ENCODE measurements at places on chromosomes 11 and 22.

DNA sequence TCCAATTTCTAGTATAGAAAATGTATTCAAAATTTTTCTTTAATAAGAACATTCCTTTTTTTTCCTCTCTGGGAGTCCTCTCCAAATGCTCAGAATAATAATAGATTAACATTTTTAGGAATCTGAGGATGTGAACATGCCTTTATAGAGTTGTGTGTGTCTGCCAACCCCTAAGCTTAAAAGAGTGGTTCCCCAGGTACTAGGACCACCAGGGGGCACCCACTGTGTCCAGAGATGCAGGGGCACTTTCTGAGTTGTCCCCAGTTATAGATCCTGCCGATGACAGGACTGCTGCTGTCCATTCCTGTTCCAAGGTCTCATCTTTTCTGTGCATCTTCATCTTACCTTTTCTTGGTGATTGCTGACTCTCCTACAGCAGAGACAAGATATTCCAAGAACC lies 27.0 kb upstream of the MICAL2 start:
- no peak for DNase-seq

GRCh38 chr11:112459001-112459400 lies 198.3 kb upstream of the PLET1 start:
- DNase-seq = no peak

- no peak for DNase-seq
These were observed 1.6 kb downstream of the LRRN4CL start for GRCh38 chr11:62687508-62688396.

DNA sequence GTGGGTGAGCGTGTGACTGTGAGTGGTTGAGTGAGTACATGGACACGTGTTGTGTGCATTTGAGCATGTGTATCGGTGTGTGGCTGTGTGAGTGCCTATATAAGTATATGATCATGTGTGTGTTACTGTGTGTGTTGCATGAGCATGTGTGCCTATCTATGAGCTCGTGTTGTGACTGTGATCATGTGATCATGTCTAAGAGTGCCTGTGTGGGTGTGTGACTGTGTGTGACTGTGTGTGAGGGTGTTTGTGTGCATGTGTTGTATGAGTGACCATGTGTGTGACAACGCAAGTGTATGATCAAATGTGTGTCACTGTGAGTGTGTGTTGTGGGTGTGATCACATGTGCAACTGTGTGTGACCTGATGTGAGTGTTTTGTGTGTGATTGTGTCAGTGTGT lies 88.8 kb downstream of the UBASH3B start:
- DNase-seq = no peak

DNA sequence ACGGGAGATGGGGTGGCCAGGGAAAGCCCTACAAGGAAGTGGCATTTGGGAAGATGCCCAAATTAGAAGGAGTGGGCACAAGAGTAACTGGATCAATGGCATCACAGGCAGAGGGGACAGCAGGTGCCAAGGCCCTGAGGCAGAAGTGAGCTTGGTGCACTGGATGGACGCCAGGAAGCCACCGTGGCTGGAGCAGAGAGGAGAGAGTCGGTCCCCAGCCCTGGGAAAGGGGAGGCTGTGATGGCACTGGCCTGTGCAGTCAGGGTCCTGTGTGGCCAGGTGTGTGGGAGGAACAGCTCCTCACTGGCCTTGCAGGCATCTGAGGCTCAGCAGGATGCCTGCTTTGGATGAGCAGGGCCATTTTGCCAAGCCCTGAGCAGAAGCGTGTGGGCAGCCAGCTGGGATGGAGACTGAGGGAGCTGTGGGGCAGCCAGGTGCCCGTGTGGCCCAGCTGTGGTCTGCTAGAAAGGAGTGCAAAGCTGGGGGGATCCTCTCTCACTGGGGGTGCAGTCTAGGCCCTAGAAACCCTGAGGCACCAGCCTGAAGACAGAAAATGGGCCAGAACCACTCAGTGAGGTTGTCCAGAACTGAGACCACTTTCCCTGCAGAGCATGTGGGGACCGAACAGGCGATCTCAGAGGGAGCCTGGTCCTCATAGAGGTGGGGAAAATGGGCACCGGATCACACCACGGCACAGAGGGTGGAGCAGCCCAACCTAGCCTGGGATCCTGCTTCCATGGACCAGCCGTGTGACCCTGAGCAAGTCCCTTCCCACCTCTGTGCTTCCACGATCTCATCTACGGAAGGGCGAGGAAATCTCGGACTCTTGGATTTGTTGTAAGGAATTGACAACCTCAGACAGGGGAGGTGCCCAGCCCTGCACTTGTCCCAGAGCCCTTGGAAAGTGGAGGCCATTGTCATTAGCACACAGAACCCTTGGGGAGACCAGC lies 78.6 kb upstream of the RTL6 start:
- DNase-seq = no peak

- no peak for DNase-seq
These were observed 160.1 kb downstream of the SWAP70 start for GRCh38 chr11:9823887-9824385.

DNA sequence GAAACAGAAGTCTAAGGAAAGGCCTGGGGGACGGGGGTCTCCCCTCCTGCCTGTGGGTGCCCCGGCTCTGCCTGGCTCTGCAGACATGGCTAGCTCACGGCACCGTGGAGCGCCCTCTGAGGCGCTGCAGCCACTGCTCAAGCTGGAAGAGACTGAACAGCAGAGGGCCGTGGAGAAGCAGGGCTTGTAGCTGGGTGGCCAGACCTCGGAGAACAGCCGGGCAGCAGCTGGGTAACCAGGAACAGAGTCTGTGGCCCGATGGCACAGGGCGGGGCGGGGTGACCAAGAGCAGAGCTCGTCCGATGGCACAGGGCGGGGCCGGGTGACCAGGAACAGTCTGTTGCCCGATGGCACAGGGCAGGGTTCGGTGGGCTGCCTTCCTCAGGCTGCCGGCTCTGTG lies 18.1 kb downstream of the RNH1 start:
- DNase-seq = no peak

GRCh38 chr11:1530686-1531448 lies 41.2 kb downstream of the DUSP8 start:
- no peak for DNase-seq

- DNase-seq = no peak
These were observed 86.0 kb downstream of the CCDC81 start for GRCh38 chr11:86460461-86461385.

- DNase-seq = no peak
These were observed 50.4 kb upstream of the OPCML start for GRCh38 chr11:133582750-133583149.

DNA sequence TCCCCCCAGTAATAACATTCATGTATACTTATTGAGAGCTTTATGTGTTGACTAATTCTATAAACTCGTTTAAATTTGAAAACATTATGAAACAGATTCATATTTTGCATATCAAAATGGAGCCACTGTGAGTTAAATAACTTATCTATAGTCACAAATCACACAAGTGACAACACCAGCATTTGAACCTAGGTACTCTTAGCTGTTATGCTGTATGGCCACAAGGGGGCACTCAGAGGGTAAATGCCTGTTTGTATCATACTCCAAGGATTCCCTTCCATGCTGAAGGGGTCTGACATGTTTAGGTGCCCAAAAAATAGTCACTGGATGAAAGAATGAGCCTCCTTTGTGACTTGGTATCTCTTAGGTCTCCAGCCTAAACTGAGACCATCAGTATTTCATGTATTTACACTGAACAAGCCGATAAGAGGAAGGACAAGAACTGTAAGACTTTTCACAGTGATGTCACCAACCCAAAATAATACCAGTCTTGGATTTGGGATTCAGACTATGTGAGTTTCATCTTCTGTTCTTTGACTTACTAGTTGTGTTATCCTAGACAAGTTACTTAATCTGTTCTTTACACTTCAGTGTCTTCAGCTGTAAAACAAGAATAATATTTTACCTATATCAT lies 12.2 kb upstream of the OR52D1 start:
- DNase-seq = peak; percentile 54

GRCh38 chr11:35912883-35913624 lies 30.8 kb upstream of the LDLRAD3 start:
- DNase-seq = no peak

DNA sequence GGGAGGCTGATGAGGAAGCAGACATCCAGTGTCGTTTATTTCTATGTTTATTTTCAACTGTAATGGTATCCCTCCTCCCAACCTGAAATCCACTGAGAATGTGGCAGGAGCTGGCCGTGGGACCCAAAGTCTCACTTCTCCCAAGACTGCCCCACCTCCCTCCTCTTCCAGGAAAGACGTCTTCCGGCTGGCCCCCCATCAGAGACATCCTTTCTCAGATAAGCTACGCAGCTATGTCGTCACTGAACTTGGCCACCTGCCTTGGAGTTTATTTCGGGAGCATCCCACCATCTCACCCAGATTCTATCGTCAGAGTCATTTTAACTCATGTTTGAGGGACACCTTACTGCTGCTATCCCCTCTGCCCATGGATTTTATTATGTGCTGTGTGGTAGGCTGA lies 13.9 kb downstream of the TMEM184B start:
- DNase-seq = no peak

DNA sequence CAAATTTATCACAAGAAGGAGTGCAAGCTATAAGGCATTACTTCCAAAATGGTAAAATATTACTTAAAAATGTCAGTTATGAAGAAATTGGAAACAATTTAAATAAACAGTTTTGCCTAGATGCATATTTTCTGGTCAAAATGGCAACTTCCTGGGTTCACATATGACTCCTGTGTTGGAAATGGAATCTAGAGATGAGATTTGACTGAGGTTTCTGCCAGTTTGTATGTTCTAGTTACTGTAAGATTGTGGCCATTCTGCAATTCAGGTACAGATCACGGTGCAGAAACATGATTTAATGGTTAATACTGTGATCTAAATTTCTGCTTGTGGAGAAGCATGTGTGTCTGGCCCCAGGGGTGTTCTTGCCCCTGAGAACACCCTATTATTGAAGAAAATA lies 3.4 kb upstream of the OR4C6 start:
- DNase-seq = no peak

- DNase-seq = no peak
These were observed 30.9 kb downstream of the USP35 start for GRCh38 chr11:78219493-78220217.

DNA sequence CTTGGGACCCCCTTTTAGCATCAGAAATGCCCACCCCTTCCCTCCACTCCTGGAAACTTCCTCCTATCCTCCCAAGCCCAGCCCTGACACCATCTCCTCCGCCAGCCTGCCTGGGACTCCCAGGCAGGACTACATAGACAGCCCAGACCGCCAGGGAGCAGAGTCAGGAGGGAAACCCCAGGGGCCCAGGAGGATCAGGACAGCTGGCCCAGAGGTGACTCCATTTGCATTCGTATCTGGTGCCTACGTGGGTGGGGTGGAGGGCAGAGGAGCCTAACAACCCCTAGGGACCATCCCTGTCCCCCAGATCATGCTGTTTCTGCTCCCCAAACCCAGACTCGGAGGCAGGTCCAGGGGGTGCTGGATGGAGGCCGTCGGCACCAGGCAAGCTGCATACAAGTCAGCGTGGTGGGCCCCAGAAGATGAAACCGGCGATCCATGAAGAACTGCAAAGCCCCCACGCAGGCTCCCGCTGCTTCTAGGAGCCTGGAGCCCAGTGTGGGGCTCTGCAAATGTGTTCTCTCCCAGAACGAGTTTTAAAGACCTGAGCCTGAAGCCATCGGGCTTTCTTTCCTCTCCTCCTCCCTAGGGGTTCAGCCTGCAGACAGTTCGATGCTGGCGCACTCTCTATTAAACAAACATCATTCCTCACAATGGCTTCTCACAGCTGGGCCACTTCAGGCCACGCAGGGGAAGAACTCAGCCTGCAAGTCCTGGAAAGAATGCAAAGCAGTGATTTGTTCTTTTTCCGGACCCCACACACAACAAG lies 1506.8 kb downstream of the BRD1 start:
- DNase-seq = no peak

- no peak for DNase-seq
These were observed 2.8 kb downstream of the NRGN start for GRCh38 chr11:124742555-124742954.

- DNase-seq = no peak
These were observed 412.9 kb downstream of the METTL15 start for GRCh38 chr11:28521075-28521474.

GRCh38 chr22:31681349-31682345 lies 19.6 kb upstream of the PISD start:
- DNase-seq = no peak

DNA sequence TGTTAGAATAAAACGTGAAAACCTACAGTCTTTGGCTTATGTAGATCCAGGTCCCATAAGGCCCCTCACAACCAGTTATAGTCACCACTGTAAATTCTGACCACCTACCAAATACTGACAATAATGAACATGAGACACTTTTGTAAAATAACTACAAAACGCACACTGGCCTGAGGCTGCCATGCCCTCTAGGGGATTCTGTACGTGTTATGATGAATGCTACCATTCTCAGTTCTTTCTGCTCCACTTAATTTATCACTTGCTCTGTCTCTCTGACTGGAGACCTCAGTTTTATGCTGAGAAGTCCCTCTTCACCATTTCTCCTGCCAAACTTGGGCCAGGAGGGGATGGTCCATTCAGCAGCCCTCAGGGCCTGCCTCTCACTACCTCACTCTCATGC lies 18.7 kb upstream of the TMPRSS5 start:
- DNase-seq = no peak

DNA sequence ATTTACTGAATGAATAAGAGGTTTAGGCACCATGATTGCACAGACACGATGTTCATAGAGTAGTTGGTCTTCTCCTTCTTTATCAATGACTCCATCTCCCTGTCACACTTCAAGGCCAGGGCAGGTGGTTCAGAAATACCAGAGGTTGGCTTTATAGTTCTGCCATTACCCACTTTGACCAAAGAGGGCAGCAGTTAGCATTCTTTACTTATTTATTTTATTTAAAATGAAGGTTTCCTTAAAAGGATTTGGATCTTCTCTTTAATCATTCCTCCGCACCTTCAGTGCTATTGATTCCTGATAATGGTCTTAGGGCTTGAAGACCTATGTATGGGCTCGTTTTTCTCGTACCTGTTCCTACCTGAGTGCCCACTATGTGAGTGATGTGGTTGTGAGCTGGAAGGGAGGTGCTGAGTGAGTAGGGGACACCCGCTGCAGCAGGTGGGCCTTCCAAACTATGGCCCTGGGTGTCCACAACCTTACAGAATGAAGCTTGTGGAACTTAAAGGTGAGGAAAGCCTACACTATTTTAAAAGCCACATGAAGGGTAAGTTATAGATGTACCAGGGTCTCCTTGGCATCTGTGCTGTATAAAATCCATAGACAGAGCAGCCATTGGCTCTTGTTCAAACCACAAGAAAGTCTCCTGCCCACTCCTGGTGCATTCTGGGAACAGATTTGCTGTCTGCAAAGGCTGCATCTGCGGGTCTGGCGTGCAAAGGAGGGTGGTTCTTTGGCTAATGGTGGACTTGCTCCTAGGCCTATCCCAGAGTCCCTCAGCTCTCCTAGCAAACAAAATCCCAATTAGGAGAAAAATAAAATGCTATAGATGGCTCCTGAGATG lies 35.0 kb downstream of the TIMP3 start:
- DNase-seq = peak; percentile 7

- no peak for DNase-seq
These were observed 64.5 kb upstream of the PHOX2A start for GRCh38 chr11:72308226-72309073.

All from Calu3 (cell line).